ENCODE measurements at places on chromosomes 2 and 18.
A peak's percentile ranks its signal among the peaks of the same experiment; 100 is the strongest.

DNA sequence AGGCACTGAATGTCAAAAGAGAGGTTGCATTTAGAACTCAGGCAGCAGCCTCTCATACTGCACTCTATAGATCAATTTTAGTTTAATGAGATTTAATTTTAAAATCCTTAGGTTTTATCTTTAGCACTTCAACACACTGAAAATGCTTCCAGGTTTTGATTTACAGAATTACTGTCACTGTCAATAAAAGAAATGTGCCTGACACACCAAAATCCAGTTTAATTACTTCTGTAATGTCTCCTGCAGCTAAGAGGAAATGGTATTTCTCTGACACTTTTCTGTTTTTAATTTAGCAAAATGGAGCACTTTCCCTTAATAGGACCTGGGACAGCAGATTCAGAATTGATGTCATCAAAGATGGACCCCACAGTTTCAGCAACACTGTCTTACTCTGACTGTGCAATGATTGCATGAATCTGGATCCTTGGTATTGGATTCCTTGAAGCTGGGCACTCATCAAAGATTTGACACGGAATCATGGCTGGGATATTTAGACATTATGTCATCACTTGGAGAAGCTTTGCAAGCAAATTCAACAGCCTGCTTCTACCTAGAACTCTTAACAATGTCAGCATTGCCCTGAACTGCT is 576.5 kb downstream of the NRXN1 start:
- no peak for DNase-seq

- DNase-seq = no peak
These were observed 122.6 kb downstream of the WDPCP start for GRCh38 chr2:63465633-63466032.

- DNase-seq = no peak
These were observed 62.1 kb upstream of the SLC16A14 start for GRCh38 chr2:230130668-230131364.

GRCh38 chr18:63197246-63197869 is 122.2 kb downstream of the BCL2 start:
- no peak for DNase-seq

DNA sequence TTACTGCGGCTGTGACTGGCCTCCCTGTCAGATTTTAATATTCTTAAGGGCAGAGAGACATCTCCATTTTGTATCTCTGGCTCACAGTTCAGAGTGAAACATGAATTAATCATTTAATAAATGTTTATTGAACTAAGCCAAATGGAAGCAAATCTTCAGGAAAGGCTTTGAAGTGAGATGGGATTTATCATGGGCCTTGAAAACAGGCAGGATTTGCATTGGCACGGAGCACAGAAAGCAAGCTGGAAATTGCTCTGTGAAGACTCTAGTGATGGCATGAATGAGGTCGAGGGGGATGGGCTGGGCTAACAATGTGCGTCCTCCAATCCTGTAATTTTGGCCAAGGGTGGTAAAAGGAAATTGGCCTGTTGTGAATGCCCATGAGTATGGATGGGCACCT is 369.8 kb upstream of the SOX11 start:
- no peak for DNase-seq

DNA sequence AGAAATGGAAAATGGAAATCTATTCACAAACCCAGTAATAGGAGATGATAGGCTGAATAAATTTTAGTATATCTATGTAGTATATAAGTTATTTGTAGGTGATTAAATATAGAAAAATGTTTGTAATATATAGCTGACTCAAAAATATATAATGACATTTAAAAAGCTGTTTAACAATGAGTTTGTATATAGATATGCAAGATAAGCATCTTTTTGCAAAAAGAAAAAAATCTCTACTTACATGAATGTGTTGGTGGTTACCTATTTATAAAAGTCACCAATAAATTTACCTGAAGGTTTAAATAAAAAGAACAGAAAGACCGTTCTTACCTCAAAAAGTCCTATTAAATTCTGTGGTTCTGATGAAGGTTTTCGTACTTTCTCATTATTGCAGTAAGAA is 71.3 kb downstream of the LRPPRC start:
- no peak for DNase-seq

DNA sequence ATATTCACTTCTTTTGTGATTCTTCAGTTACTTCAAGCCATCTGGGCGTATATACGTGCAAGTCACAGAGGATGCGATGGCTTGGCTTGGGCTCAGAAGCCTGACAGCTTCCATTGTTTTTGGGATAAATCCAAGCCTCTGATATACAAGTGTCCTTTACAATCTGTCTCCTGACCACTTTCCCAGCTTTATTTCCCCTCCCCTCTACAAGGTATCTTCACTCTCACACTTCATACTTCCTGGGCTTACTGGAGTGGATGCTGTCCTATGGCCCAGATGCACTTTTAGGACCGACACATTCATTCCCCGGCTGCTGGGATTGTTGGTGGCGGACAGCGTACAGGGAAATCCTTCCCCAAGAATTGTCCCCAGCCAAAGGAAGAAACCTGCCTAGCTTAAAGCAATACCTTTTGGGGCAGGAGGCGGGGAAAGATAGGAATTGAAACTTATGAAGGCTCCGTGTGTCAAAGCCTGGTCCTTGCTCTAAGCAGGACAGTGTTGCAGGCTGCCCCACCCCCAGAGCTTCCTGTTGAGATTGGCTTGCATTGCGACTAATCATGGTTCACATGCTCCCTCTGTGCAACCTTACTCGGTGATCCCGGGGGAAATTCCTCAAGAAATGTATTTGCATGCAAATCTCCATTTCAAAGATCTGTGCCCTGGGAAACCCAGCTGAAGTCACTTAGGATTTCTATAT is 802.9 kb upstream of the ID2 start:
- DNase-seq = no peak

DNA sequence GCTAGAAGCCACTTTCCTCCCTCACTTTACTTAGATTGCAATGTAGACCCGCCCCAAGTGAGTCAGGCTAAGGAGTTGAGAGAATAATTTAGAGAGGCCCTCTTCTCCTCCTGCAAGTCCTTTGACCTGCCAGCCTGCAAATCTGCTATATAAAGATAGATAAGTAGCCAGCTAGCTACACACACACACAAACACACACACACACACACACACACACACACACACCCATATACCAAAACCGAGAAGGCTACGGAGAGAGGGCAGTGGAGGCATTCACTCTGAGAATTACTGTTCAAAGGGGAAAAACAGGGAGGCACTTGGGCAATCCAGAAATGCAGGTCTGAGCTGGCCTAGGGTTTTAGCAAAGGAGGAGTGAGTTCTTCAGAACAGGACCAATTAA is 23.0 kb upstream of the SMAD7 start:
- no peak for DNase-seq

DNA sequence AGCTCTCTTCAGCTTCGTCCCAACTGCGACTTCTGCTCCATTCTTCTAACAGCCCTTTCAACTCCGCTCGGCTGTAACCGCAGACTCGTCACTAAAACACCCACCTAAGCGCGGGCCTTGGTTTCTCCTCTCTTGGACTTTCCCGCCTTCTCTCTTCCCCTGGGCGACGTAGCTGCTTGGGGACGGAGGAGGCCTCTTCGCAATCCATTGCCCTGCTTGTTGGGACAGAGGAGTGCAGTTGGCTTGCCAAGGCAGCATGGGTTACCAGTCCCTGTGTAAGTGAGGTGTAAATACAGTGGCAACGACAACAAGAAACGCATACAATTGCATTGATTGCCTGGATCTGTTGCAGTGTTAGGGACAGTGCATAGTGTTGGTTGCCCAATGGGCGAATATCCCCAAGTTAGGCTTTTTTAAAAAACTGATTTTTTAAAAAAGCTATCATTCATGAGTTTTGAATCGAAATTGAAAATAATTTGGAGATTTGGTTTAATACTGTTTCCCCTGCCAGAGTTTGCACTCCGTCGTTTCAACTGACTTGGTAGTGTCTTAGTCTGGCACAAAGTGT is 484 bp upstream of the DARS1 start:
- peak; percentile 87 for DNase-seq

- peak; percentile 27 for DNase-seq
These were observed 402.5 kb upstream of the DDX18 start for GRCh38 chr2:117411983-117412382.

GRCh38 chr2:30500699-30501098 is 53.7 kb downstream of the LCLAT1 start:
- no peak for DNase-seq

GRCh38 chr2:222561817-222562645 is 93.9 kb downstream of the FARSB start:
- DNase-seq = peak; percentile 45

DNA sequence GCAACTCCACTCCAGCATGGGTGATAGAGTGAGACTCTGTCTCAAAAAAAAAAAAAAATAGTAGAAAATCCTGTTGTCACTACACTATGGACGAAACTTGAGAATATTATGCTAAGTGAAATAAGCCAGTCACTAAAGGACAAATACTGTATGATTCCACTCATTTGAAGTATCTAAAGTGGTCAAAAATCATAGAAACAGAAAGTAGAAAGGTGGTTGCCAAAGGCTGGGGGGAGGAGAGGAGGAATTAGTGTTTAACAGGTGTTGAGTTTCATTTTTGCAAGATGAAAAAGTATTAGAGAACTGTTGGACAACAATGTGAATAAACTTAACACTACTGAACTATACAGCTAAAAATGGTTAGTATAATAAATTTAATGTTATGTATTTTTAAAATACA is 18.8 kb upstream of the RMP24 start:
- DNase-seq = no peak

DNA sequence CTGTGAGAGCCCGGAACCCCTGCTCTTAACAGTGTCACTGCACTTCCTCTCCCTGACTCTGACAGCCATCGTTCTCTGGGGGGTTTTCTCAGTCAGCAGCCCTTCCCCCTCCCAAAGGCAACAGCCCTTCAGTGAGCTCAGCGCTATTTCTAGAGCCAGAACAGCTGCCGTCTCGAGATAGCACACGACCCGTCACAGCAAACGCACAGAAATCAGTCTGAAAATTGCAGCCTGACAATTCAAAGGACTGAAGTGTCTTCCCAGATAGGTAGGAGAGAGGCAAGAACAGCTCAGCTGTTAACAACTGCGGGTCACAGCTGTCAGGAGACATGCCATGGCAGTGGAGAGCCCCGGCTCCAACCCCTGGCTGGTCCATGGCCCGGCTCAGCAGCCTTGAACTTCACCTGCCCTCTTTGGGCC is 45.4 kb downstream of the ST8SIA5 start:
- DNase-seq = peak; percentile 9

- no peak for DNase-seq
These were observed 30.7 kb upstream of the IL1R1 start for GRCh38 chr2:102111823-102112222.

DNA sequence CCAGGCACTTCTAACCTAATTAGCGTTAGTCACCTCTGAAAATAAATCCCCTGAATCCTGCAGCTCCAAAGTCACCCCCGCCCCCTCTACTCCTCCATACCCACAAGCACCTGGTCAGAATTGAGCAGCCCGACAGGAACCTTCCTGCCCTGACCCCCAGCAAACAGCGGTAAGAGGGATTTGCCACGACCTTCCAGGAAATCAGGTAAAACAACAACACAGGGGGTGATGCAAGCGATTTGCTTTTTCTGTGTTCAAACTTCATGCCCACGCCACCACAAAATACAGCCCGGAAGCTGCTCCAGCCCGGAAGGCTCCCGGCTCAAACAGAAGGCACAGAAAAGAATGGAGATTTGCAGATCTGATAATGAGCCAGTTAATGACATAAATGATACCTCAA is 367.1 kb downstream of the GPD2 start:
- no peak for DNase-seq

DNA sequence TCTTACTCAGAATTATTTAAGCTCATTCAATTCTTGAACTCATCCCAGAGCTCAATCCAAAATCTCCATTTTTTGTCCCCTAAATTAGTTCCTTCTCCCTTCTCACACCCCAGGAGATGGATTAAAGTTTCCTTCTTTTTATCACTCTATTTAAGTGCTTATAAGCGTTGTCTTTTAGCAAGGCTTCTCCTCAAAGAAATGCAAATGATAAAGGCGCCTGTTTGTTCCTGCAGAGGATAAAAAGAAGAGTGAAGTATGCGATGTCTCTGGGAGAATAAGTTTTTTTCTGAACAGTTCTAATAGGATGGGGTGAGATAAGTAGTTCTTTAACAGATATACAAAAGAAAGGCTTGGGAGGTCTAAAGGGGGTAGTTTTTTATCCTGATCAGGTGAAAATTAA is 303.3 kb downstream of the CNTNAP5 start:
- no peak for DNase-seq

DNA sequence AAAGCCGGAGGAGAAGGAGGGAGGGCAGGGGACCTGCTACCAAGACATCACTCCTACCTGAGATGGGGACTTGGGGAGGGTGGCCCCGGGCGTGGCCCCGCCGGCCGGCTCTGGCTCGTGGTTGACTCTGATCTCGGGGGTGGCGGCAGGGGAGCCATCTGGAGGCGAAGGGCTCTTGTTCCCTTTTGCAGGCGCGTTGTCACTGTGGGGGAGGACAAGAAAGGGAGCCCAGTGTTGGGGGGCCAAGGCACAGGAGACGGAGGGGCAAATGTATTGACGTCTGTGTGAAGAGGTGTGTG is 48.1 kb downstream of the BIN1 start:
- DNase-seq = no peak

DNA sequence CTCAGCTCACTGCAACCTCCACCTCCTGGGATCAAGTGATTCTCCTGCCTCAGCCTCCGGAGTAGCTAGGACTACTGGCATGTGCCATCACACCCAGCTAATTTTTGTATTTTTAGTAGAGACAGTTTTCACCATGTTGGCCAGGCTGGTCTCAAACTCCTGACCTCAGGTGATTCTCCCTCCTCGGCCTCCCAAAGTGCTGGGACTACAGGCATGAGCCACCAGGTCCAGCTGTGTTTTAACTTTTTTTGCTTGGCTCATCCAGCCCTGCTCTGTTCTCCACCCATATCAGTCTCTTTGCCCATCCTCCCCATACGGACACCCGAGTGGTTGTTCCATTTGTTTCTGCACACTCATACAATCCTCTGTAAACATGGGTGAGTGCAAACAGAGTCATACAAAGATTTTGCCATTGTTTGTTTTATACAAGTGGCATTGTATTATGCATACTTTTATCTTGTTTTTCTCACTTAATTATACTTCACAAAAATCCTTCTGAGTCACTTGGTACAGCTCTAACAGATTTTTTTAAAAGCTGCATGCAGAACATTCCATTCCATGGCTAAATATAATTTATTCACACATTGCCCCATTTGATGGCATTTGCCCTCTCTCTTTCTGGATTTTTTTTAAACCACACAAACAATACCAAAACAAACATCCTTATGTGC is 5.3 kb downstream of the APOB start:
- DNase-seq = no peak

GRCh38 chr2:207073801-207074678 is 91.7 kb downstream of the KLF7 start:
- peak; percentile 14 for DNase-seq

- DNase-seq = no peak
These were observed 686 bp downstream of the HNMT start for GRCh38 chr2:137964859-137965459.

- DNase-seq = no peak
These were observed 143.9 kb upstream of the ITGA6 start for GRCh38 chr2:172283476-172283875.
